HepG2 (cell line): ENCODE measurements at places on chromosomes 5 and 9.

GRCh38 chr9:15404171-15404570 is 18.5 kb upstream of the SNAPC3 start:
- no peak for DNase-seq

DNA sequence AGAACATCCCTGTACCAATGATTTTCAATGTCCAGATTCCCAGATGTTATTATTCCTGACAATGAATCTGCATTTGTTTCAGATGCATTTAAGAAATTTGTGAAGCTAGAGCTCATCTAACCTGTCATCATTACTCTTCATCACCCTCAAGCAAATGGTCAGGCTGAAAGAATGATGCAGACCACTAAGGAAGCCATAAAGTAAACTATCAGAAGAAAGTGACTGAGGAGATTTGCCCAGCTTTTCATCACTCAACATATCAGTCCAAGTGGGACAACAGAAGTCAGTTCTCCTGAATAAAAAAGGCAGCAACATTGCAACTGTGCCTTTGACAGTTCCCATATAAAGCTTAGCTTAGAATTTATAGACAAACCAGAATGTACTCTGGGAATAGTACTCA is 419.9 kb downstream of the PDE4D start:
- no peak for DNase-seq

DNA sequence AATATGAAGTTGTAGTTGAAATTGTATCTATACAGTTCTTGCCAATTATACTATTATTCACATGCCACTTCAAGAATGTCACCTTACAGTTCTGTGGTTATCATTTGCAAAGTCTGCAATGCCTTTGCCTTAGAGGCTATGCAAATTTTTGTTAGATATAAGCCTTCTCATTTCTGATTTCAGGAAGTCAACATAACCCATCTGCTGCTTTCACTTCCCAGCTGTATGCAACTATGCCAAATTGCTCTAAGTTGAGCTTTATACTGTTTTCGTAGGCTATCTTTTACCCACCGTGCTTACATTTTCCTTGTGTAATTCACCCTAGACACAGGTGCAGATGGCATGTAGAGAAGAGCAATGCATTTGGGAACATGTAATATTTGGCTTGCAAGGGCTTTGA is 1083.0 kb downstream of the CDH9 start:
- no peak for DNase-seq

GRCh38 chr5:16140417-16140816 is 39.2 kb downstream of the MARCHF11 start:
- no peak for DNase-seq

- no peak for DNase-seq
These were observed 329.0 kb downstream of the PARP8 start for GRCh38 chr5:50995285-50995942.

DNA sequence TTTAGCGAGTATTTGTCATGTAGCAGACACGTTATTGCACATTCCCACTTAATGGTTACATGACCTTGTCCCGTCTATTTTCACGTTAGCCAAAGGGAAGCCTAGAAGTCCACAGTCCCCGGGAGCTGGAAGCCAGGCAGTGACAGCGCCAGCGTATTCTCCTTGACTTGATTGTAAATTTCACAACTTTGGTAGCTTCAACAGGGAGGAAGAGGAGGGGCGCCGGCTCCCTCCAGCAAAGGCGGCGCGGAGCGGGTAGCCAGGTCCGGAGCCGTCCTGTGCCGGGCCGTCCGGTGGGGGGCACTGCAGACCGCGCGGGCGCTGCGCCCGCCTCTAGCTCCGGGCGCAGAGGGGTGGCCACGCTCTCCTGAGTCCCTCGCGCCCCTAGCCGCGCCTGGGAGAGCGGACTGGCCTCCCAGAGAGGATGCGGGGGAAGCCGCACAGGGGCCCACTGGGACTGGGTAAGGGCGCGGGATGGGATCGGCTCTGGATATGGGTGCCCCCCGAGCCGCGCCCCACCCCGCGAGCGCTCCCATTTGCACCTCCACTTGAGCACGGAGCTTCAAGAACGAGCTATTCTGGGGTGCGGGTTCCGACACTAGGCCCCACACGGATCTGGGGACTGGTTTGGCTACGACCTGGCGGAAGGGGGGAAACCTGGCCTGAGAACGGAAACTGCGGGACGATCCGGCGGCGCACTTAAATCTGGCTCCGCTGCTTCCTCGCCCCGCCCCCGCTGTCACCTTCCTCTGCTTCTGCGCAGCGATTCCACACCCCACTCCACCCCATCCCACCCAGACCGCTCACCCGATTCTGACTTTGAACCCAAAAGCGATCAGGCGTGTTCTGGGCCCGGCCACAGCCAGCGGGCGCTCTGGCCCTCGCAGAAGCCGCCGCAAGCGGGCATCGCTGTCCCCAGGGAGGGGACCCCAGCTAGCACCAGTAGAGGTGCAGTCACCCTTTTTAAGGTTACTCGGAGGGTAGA is 23.8 kb downstream of the KLF4 start:
- DNase-seq = no peak

DNA sequence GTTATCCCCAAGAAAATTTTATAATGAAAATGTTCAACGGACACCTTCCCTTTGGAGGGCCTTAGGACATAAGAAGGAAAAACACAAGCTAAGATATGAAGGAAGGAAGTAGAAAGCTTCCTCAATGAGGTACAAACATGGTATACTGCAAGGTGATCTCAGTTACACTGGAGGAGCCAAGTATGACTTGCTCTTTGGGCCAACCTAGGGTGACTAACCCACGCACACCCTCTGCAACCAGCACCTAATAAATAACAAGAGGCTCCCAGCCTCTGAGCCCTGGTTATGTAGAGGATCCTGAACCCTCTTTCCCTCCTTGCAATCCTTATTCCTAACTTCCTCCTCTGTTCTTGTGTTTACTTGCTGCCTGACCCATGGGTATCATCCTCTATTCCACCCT is 38.3 kb upstream of the KCNV2 start:
- no peak for DNase-seq

DNA sequence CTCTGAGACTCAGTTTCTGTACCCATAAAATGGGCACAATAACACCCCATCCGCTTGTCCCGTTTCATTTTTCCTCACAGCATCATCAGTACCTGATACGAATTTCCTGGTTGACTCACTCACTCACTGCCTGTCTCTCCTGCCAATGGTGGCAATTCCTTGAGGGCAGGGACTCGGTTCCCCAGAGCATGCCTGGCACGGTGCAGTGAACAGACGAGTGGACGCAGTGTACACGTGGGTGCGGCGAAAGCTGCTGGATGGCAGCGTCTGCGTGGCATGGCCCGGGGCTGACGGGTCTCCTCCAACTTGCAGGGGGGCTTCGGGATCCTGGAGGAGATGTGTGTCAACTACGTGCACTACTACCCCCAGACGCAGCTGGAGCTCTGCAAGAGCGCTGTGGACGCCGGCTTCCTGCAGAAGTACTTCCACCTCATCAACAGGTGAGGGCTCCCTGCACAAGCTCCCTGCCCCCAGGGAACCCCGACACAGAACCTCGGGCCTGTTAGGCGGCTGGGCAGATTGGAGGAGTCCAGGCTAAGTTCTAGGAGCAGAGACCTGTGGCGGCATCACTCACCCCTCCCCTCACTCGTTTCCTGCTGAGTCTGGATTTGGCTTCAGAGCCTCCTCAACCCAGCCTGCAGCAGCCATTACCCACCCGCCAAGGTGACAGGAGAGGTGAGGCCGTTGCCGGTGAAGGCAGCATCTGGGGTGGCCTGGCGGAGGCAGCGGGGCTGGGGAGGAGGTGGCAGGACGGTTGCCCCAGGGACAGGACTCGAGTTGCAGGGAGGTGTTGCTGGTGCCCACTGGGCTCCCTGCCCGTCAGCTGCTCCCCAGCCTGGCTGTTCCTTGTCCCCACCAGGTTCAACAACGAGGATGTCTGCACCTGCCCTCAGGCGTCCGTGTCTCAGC is 20.3 kb downstream of the DBH start:
- DNase-seq = no peak

GRCh38 chr5:59418808-59419207 is 474.7 kb downstream of the PDE4D start:
- DNase-seq = no peak

GRCh38 chr9:4170231-4170630 is 129.6 kb downstream of the GLIS3 start:
- no peak for DNase-seq

- DNase-seq = no peak
These were observed 203.4 kb downstream of the GADD45G start for GRCh38 chr9:89808076-89808755.

- no peak for DNase-seq
These were observed 10.6 kb upstream of the SLC6A19 start for GRCh38 chr5:1190837-1191239.

DNA sequence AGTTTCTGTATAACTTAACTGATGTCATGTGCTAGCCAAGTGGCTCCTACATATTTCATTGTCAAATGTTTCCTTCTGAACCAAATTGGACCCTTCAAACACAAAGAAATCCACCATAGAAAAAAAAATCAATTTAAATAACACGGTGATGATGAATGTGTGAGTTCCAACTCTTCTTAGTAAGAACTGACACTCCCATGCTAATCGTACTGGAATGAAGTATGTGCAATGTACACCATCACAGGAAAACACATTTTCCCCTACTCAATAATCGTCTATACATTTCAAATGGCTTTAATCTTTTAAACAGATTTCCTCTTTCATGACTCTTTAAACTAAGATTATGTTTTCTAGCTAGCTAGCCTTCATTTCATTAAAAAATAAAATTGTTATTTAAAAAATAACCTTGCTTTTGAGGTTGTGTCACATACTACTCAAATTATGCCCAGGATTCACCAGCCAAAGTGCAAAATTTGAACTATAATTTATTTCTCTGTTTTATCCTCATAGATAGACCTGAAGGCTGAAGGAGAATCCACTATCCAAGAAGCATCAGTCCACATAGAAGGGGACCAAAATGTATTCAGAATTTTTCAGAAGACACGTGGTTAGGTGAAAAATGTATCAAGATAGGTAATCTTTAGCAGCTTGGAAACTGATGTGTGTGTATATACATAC is 131.0 kb upstream of the ITGA1 start:
- DNase-seq = no peak

DNA sequence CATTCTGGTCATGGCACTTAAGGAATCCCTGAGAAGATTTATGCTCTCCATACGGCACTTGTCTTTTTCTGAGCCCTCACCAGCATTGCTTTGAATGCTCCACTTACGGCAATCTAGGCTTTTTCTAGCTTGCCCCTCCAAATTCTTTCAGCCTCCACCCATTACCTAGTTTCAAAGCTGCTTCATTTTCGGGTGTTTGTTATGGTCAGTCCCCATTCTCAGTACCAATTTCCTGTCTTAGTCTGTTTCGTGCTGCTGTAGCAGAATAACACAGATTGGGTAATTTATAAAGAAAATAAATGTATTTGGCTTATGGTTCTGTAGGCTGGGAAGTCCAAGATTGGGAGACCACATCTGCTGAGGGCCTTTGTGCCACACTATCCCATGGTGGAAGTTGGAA is 42.0 kb downstream of the ARHGEF28 start:
- DNase-seq = no peak

- DNase-seq = no peak
These were observed 765.3 kb upstream of the ADAMTS16 start for GRCh38 chr5:4374866-4375265.

DNA sequence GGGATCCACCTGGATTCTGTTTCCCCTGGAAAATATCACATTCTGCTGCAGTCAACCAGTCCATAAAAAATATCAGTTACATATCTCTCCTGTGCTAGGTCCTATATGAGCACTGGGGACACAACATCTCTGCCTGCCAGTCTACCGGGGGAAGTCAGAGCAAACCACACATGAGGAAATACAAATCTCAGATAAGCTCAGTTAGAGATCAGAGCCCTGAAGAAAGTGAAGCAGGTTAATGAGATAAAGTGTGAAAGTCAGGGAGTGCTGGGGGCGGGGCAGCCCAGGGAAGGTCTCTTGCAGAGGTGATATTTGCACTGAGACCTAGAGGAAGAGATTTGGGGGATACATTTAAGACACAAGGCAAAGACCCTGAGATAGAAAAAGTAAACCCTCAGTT is 67.8 kb upstream of the SLC1A1 start:
- DNase-seq = no peak

GRCh38 chr9:69549310-69550202 is 122.6 kb downstream of the APBA1 start:
- peak; percentile 45 for DNase-seq

DNA sequence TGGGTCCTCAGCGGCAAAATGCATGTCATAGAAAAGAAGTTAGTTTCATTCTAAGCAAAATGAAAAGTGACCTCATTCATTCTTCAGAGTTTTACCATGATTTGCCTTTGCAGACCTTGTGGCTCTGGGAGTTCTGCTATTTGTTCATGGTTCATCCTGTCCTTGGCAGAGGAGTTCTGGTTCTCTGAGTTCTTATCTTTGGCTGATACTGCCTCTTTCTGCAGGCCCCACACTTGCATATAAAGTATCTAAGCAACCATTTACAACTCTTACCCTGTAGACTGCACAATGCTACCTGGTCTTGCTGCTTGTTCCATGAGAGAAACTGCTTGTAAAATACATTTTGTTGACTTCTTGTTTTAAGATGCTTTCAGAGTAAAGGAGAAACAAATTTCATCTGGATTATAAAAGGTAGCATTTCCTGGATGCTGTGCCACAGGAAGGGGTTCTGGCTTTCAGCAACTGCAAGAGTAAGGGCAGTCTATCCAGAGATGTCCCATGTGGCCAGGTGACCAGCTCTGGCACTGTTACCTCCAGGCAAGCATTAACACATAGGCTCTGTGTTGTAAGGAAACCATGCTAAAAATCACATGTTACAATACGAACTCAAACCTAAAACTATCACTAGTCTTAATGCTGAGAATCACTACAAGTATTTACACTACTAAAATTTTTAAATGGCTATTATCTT is 513.2 kb downstream of the SPOCK1 start:
- no peak for DNase-seq

DNA sequence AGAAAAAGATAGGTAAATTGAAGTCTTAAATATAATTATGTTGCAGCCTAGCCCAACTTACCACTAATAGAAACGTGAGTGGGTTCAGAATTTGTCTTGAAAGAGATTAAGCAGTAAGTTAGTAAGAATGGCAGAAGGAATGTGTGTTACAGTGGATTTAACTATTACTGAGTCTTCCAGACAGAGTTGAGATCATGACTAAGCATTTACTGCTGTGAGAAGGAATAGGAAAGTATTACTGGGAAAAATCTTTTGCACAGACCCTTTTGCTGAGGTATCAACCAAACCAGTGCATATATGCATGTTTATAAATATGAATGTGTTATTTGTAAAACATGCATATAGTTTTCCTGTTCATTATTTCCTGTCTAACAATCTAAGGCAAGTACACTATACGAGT is 112.8 kb upstream of the EFNA5 start:
- no peak for DNase-seq

GRCh38 chr9:133421615-133422542 is at the start of gene ADAMTS13:
Gene ADAMTS13, plus strand, starts transcription at chr9:133422367. Its CDS starts 77 bp downstream, at chr9:133422444.
- DNase-seq = peak; percentile 74

GRCh38 chr5:172642051-172642409 is 967 bp downstream of the NEURL1B start:
- no peak for DNase-seq

DNA sequence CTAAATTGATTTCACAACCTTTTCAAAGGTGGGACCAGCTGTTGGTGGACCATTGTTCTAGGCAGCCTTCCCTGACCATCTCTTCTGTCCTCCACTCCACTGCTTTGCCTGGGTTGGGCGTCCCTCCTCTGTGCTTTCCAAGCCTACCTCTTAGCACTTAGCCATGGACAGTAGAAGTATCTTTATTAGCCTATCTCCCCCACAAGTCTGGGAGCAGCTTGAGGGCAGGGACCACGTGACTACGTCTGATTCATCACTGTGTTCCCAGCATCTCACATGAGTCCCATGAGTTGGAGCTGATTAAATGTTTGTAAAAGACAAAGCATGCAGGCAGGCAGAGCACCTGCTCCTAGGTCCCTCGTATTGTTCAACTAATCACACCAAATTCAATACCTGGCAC is 20.9 kb downstream of the MORN5 start:
- DNase-seq = peak; percentile 60

- DNase-seq = no peak
These were observed 334.3 kb downstream of the EBF1 start for GRCh38 chr5:158765407-158765806.
